ENCODE measurements at places on chromosomes 12 and 14. TPM values are rescaled to one million over a fixed set of nuclear protein-coding genes. Genes with fewer than 3 reads are reported as not detected.

The KRT4 gene
- not detected for total RNA-seq

The YAF2 gene
- 17.3 TPM for total RNA-seq

The ARPC3 gene
- total RNA-seq: 391 TPM

The CISTR gene
- not detected for total RNA-seq

The PPP4R4 gene
- 0.98 TPM for total RNA-seq

The PARPBP gene
- 4.1 TPM for total RNA-seq

The IFNG gene
- not detected for total RNA-seq

The GLT8D2 gene
- total RNA-seq: 46.0 TPM

The USP44 gene
- total RNA-seq: 1.8 TPM

The MFAP5 gene
- total RNA-seq: 220 TPM

The SLC2A14 gene
- total RNA-seq: not detected

The AQP6 gene
- total RNA-seq: not detected

The CATSPERB gene
- not detected for total RNA-seq

The TMCC3 gene
- 0.65 TPM for total RNA-seq

The SRP54 gene
- total RNA-seq: 78.4 TPM

The TRIM9 gene
- total RNA-seq: 1.6 TPM

The COCH gene
- total RNA-seq: not detected

The FOXA1 gene
- total RNA-seq: not detected

The PLXNC1 gene
- 6.1 TPM for total RNA-seq

The PLEKHD1 gene
- not detected for total RNA-seq

The TSPAN8 gene
- 15.5 TPM for total RNA-seq

The MRPL42 gene
- total RNA-seq: 19.0 TPM

The KRT73 gene
- total RNA-seq: not detected

The PTPRQ gene
- 32.1 TPM for total RNA-seq

The DIO2 gene
- total RNA-seq: 66.0 TPM

The NKX2-1 gene
- not detected for total RNA-seq

The LRP1-AS gene
- not detected for total RNA-seq

The KRT85 gene
- total RNA-seq: not detected

The TMEM30B gene
- 3.8 TPM for total RNA-seq

The TBX5 gene
- total RNA-seq: not detected

The CDH24 gene
- total RNA-seq: 2.4 TPM

The TOMM20L gene
- total RNA-seq: not detected

The KRT86 gene
- not detected for total RNA-seq

The HOXC10 gene
- not detected for total RNA-seq

The PPP1R36 gene
- not detected for total RNA-seq

The STAC3 gene
- 3.8 TPM for total RNA-seq

The LGALS3 gene
- 83.3 TPM for total RNA-seq

The RTN1 gene
- total RNA-seq: 0.27 TPM

The ZFYVE26 gene
- total RNA-seq: 24.3 TPM

The C14orf93 gene
- 7.0 TPM for total RNA-seq

The ASCL1 gene
- total RNA-seq: not detected

The ACSS3 gene
- 24.5 TPM for total RNA-seq

The AMN gene
- total RNA-seq: not detected

The SRRM4 gene
- total RNA-seq: not detected

The MANSC4 gene
- not detected for total RNA-seq

The SOAT2 gene
- not detected for total RNA-seq

The GDF3 gene
- total RNA-seq: not detected

The IKZF4 gene
- 3.4 TPM for total RNA-seq

Data from fibroblast of the aortic adventitia (primary cell).